Ascending aorta (tissue), 2 donors: ENCODE measurements at places on chromosomes 6 and 20.

- DNase-seq = no peak
- H3K27me3 ChIP-seq = no peaks in the 10 kb centered on the region
- H3K27ac ChIP-seq = no peak overlapping the region
- no peaks in the 10 kb centered on the region for H3K4me1 ChIP-seq
Observed at GRCh38 chr20:16241911-16242310, 331.3 kb downstream of the KIF16B start.

- no peaks in the 10 kb centered on the region for H3K4me1 ChIP-seq
- no peaks in the 10 kb centered on the region for H3K27me3 ChIP-seq
- no peak overlapping the region for H3K4me3 ChIP-seq
- DNase-seq = no peak
Observed at GRCh38 chr20:48310305-48310704, 517.5 kb downstream of the PREX1 start.

- peaks cover 6% of the 10 kb centered on the region for H3K4me1 ChIP-seq
- H3K27me3 ChIP-seq = no peaks in the 10 kb centered on the region
- H3K36me3 ChIP-seq = no peaks in the 10 kb centered on the region
- no peak overlapping the region for H3K27ac ChIP-seq
- DNase-seq = no peak
Observed at GRCh38 chr6:15580326-15580725, 82.5 kb downstream of the DTNBP1 start.

DNA sequence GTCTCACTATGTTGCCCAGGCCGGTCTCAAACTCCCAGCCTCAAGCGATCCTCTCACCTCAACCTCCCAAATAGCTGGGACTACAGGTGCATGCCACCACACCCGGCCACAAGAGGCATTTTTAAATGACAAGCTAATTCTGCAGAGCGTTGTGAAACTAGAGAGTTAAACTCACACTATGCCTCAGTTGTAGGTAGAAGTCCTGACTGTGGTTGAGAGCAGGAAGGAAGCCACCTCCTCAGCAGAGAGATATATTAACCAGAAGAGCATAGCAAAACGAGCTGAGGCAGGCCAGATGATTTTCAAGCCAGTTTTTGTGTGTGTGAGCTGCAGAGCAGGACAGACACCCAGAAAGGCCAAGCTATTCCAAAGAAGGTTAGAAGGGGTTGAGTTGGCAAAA, 150.3 kb downstream of the MBOAT1 start:
- no peak overlapping the region for H3K4me3 ChIP-seq
- no peaks in the 10 kb centered on the region for H3K36me3 ChIP-seq
- H3K27me3 ChIP-seq = no peaks in the 10 kb centered on the region
- H3K4me1 ChIP-seq = no peaks in the 10 kb centered on the region
- DNase-seq = no peak

DNA sequence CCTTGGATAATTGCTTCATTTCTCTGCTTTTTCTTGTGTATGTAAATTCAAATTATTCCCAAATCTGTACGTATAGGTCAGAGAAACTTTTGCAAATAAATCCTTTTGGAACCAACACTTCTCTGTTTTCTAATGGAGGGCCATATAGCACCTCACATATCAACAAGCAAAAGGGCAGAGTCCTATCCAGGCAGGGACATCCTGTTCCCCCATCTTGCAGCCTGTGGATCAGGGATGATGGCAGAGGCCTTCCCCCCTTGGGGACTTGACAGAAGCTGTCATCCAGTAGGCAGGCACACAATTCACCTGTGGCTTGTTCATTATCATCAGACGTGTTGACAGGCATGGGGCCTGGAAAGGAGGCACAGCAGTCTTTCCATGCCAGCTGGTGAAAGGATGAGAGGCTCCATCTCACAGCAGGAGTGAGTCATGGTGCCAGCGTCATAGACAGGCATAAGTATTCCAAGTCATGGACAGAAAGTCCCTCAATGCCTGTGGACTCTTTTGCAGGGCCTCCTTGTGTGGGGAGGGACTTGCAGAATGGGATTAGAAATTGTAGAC, 31.8 kb upstream of the PLEKHG1 start:
- DNase-seq = no peak
- no peaks in the 10 kb centered on the region for H3K36me3 ChIP-seq
- H3K4me3 ChIP-seq = no peak overlapping the region
- H3K4me1 ChIP-seq = no peaks in the 10 kb centered on the region
- no peak overlapping the region for H3K27ac ChIP-seq
